T-helper 2 cell treated with Interferon-gamma antibody and Interleukin-4, amounts not matched to agents 5 μg/mL and 100 μg/mL, for 36 hours (primary cell): ENCODE measurements at places on chromosomes 11 and 22.

- no peak overlapping the region for H3K27ac ChIP-seq
- H3K36me3 ChIP-seq = no peaks in the 10 kb centered on the region
- DNase-seq = no peak
- no peaks in the 10 kb centered on the region for H3K27me3 ChIP-seq
- no peaks in the 10 kb centered on the region for H3K4me1 ChIP-seq
These were observed 1353.3 kb downstream of the FAM181B start for GRCh38 chr11:81380395-81380794.

DNA sequence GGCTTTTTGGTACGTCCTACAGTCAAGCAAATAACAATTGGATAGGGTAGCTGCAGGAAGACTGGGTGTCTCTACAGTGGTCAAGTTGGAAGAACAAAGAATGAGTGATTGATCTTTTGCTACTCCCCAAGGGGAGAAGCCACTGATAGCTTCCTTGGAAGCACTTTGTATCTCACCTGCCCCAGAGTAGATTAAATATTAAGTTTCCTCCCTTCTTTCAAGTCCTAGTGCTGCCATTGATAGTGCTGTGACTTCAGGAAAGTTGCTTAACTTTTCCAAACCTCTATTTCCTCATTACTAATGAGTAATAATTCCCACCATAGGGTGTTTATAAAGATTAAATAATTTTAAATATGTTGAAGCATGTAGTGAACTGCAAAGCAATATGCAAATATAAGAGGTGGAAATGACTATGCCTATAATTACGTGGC, 35.6 kb upstream of the EHF start:
- no peak for DNase-seq
- no peak overlapping the region for H3K27ac ChIP-seq
- no peak overlapping the region for H3K4me3 ChIP-seq
- H3K36me3 ChIP-seq = no peaks in the 10 kb centered on the region
- H3K4me1 ChIP-seq = no peaks in the 10 kb centered on the region

DNA sequence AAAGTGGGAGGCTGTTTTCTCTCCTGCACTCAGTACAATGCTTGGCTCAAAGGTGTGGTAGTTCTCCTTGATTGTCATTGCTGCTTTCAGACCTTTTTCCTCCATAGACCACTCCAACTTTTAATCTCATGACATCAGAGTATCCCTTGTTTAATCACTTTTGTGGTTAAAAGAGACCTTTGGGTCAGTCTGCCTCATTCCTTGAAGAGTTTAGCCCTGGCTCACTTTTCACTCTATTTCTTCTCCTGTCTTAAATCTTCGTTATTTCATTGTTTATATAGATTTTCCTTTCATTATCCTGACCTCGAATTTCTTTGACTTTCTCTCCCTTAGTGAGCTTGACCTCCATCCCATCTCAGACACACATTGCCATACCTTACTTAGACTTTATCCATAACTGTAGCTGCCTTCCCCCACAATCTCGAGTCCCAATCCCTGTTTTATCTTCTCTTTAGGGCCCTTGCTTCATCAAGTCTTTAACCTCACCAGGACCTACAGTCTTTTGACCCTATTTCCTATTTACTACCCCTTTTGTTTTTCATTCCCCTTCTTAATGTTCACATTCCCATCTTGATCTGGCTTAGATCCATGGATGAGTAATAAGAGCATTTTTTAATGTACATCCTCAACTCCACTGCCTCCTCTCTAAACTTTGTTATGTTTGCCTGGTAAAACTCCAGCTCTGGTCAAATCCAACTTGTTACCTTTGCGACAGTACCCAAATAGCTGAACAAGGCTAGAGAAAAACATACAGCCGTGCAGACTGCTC, 9.5 kb downstream of the ATXN10 start:
- no peak for DNase-seq
- no peak overlapping the region for H3K4me3 ChIP-seq
- no peak overlapping the region for H3K27ac ChIP-seq
- peaks cover 5% of the 10 kb centered on the region for H3K36me3 ChIP-seq
- peaks cover 7% of the 10 kb centered on the region for H3K4me1 ChIP-seq

GRCh38 chr11:69931060-69931910, 112.1 kb upstream of the FGF3 start:
- peaks cover 17% of the 10 kb centered on the region for H3K27me3 ChIP-seq
- no peak overlapping the region for H3K27ac ChIP-seq
- H3K4me3 ChIP-seq = no peak overlapping the region
- H3K4me1 ChIP-seq = no peaks in the 10 kb centered on the region
- DNase-seq = no peak
- no peaks in the 10 kb centered on the region for H3K36me3 ChIP-seq

DNA sequence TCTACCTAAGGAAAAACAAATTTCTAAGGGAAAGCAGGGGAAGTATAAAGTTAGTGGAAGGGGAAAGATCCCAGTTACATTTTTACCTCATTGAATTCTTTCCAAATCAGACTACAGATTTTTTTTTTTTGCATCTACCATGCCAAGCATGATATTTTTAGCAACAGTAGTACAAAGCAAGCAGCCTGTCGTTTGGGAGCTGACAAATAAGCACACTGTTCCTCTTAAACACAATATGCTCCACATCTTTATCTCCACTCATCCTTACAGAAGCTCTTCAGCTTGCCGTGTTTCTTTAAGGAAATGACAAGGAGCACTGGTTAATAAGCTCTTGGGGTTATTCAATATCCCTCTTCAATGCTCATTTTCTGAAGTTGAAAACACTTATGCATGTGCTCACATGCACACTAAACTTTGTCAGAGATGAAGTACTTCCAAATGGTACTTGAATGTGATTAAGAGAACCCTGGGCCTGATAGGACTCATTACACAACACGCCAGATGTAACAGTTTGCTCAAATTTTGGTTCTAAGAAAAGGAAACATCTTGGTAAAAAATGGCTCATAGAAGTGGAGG, 53.8 kb downstream of the PAX6 start:
- no peak overlapping the region for H3K27ac ChIP-seq
- no peak for DNase-seq
- H3K27me3 ChIP-seq = no peaks in the 10 kb centered on the region
- H3K36me3 ChIP-seq = no peaks in the 10 kb centered on the region
- H3K4me1 ChIP-seq = no peaks in the 10 kb centered on the region
- H3K4me3 ChIP-seq = no peak overlapping the region

GRCh38 chr11:115344846-115345245, 159.4 kb downstream of the CADM1 start:
- no peaks in the 10 kb centered on the region for H3K27me3 ChIP-seq
- H3K27ac ChIP-seq = no peak overlapping the region
- no peak for DNase-seq
- no peaks in the 10 kb centered on the region for H3K4me1 ChIP-seq

DNA sequence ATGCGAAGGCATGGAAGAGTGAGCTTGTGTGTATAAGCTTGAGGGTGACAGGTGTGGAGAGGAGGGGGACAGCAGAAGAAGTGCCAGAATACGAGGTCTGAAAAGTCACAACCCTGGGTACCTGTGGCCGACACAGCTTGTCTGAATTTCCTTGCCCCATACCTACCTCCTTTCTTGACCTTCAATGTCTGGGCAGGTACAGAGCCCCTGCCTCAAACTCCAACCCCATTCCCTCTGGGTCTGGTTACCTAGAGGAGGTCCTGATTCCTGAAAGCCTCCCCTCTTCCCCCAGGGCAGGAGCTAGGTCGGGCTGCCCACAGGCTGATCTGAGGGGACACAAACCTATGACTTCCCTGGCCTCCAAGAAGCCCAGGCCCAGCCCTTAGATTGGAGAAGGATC, 36.6 kb upstream of the FCHSD2 start:
- no peaks in the 10 kb centered on the region for H3K36me3 ChIP-seq
- H3K4me3 ChIP-seq = no peak overlapping the region

DNA sequence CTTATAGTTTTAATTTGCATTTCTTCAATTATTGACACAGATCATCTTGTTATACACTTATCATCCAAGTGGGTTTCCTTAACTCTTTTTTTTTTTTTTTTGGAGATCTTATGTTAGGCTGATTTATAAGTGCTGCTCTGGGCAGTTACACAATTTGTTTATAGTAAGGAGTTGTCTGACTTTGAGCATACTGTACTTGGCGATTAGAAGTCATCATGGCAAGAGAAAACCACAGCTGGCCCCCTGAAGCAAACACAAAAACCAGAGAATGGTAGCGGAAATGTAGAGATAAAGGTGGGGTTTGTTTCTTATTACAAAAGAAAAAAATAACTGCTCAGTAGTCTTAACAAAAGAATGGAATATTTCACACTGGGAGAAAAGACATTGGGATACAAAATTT, 292.6 kb downstream of the SWAP70 start:
- no peak for DNase-seq
- no peak overlapping the region for H3K4me3 ChIP-seq
- no peaks in the 10 kb centered on the region for H3K36me3 ChIP-seq
- H3K27ac ChIP-seq = no peak overlapping the region
- H3K4me1 ChIP-seq = no peaks in the 10 kb centered on the region
- no peaks in the 10 kb centered on the region for H3K27me3 ChIP-seq

GRCh38 chr11:93537767-93538261, 5.4 kb downstream of the SMCO4 start:
- peaks cover 58% of the 10 kb centered on the region for H3K4me1 ChIP-seq
- no peaks in the 10 kb centered on the region for H3K27me3 ChIP-seq
- DNase-seq = no peak
- H3K4me3 ChIP-seq = no peak overlapping the region
- peaks cover 3% of the 10 kb centered on the region for H3K36me3 ChIP-seq
- H3K27ac ChIP-seq = no peak overlapping the region

- peaks cover 1% of the 10 kb centered on the region for H3K27me3 ChIP-seq
- H3K36me3 ChIP-seq = no peaks in the 10 kb centered on the region
- H3K27ac ChIP-seq = no peak overlapping the region
- no peaks in the 10 kb centered on the region for H3K4me1 ChIP-seq
These were observed 40.5 kb downstream of the GGTLC2 start for GRCh38 chr22:22684580-22685561.

- no peak overlapping the region for H3K4me3 ChIP-seq
- peaks cover 3% of the 10 kb centered on the region for H3K27me3 ChIP-seq
- no peak overlapping the region for H3K27ac ChIP-seq
- DNase-seq = no peak
- H3K36me3 ChIP-seq = no peaks in the 10 kb centered on the region
- peaks cover 16% of the 10 kb centered on the region for H3K4me1 ChIP-seq
These were observed 15.6 kb upstream of the INCENP start for GRCh38 chr11:62108017-62108750.

DNA sequence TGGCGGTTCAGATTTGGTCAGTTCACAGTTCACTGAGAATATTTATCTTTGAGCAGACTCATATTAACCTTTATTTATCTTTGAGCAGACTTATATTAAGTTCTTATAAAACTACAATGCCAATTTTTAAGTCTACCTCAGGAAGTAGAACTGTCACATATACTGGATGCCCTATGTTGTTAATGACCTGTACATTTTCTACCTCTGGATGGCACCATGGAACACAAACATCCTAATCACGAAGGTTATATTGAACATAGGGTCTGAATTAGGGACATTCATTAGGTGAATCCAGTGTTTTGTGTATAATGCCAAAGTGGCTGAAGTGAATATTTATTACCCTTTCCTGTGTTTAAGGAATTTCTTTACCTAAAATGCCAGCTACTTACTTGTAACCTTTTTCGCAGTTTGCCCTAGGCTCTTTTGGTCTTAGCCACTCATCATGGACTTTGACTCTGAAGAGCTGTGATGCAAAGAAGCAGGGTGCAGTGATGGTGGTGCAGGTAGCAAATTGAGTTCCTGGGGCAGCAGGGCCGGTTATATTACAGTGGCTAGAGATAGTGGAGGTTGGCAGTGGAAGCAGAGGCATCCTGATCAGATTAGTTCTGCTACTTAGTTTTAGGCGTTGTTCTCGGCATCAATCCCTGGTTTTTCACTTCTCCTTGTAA, 71.8 kb downstream of the STIM1 start:
- H3K27me3 ChIP-seq = no peaks in the 10 kb centered on the region
- H3K4me1 ChIP-seq = peaks cover 8% of the 10 kb centered on the region
